Stimulated activated CD8-positive, alpha-beta memory T cell treated with anti-CD3 and anti-CD28 coated beads, Interleukin-7, amount 100 ng/mL, for 4 hours (primary cell): ENCODE measurements at places on chromosomes 5 and 9.

GRCh38 chr5:32325062-32325461 lies 12.3 kb upstream of the MTMR12 start:
- DNase-seq, result no peak

DNA sequence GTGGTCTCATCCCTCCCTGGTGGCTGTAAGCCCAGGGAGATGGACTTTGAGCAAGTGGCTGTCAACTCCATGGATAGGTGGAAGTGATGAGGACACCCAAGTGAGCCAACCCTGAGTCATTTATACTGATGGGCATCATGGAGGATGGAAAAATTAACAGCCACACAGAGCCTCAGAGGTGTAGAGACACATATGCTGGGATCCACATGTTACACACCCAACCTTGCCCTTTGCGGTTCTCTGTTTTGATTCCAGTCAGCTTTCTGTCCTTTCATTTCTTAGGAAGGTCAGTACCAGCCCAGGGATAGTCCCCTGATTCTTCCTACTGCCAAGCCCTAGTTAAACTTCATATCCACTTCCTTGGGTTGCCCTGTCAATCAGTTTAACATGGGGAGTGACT lies 51.9 kb downstream of the PSAT1 start:
- no peak for DNase-seq

DNA sequence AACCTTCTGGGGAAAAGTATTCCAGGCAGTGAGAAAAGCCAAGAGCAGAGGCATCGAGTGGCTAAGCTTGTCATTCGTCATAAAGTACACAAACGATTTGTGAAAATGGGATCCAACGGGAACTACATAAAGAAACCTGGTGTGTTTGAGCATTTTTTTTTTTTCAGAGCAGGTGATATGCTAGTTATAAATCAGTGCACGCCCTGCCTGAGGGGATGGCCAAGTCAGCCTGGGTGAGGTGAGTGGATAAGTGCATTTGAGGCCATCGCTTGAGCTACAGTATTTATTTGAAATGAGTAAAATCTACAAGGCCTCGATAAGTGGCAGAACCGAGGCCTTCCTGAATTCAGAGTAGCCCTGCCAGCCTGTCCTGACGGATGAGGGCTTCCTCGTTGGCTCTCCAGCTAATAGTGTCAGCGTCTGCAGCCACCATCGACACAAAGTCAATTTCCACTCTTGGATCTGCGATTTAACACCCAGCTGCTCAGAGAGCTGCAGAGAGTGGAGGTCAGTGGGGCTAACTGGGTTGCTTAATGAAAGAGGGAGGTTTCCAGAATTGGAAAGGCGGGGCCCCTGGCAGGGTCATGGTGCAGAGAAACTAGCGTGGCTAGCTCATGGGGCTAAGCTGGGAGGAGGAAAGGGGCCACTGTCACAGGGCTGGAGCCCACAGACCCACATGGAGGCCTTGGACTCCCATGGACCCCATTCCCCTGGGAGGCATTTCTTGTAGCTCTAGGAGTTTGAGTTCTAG lies 27.3 kb downstream of the PPARGC1B start:
- DNase-seq, result no peak

DNA sequence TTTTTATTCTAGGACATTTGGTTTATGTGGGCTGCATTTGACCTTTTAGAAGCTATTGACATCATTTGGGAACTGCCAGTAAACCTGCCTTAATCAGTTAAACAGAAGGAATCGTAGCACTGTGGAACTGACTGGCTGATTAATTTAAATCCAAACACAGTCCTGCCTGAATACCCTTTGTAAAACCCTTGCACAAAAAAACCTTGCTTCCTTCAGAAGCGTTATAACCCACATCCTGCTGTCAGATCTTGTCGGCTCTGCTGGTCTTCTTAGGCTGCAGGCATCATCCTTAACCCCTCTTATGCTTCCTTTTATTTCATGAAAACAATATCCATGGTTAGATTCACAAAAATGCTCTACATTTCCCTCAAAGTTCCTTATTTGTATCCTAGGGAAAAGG lies 46.3 kb downstream of the PAM start:
- no peak for DNase-seq

GRCh38 chr9:125904155-125904851 lies 157.1 kb downstream of the PBX3 start:
- no peak for DNase-seq

DNA sequence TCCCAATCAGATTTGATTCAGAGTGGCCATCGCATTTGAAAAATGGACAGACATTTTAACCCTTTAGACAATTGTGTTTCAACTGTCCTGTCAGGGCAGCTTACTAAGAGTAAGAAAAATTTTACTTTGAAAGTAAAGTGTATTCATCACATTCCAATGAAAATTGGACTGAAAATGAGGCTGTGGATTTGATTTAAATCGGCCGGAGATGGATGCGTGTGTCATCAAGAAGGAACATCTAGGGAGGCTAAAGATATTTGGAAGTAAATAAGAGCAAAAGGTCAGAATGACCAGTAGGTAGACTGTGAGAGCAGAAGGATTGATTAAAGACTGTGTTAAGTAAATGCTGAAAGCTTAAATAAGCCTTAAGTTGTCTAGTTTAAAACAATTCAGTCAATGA lies 1.5 kb downstream of the ZCCHC7 start:
- DNase-seq, result no peak

DNA sequence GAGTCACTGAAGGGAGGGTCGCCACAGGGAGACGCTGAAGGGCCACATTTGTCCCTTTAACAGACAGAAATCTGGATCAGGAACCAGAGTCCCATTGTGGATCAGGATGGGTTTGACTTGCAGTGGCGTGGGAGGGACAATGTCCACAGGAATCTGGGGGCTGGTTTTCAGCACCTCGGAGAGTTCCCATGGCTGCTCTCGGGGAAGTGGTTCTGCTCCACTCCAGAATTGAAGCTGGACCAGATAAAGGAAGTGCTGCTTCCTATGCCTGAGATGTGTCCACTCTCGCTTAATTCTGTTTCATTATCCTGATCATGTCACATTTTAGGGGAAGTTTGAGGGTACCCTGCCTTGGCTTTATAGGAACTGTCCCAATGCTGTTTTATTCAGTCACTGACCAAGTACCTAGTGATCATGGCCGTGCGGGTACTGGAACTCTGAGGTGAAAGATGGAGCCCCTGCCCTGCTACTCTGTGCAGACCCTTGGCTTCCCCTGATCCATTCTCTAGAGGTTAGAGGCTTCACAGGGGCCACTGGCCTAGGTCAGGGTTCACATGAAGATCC lies 28.7 kb downstream of the ENHO start:
- DNase-seq, result no peak

- DNase-seq, result no peak
Observed at GRCh38 chr9:87108661-87109060, 161.4 kb upstream of the GAS1 start.

- DNase-seq, result no peak
Observed at GRCh38 chr5:168299372-168299771, 7.9 kb downstream of the WWC1 start.

DNA sequence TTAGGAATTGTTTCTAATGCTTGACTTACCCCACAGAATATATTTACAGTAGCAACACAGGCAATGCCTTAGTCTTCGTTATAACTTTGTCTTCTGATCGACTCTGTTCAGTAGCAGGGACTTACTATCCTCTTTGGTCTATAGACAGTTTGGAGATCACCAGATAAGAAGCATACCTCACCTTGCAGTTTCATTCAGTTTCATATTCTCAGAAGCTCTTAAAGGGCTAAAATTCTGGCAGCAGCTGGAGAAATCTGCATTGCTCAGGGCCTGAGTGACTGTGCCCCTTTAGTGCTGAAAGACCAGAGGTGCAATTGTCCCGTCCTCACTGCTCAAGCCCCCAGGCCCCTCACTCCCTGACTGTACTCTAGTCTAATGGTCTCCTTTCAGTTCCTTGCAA lies 26.0 kb downstream of the ZBTB43 start:
- DNase-seq, result no peak

DNA sequence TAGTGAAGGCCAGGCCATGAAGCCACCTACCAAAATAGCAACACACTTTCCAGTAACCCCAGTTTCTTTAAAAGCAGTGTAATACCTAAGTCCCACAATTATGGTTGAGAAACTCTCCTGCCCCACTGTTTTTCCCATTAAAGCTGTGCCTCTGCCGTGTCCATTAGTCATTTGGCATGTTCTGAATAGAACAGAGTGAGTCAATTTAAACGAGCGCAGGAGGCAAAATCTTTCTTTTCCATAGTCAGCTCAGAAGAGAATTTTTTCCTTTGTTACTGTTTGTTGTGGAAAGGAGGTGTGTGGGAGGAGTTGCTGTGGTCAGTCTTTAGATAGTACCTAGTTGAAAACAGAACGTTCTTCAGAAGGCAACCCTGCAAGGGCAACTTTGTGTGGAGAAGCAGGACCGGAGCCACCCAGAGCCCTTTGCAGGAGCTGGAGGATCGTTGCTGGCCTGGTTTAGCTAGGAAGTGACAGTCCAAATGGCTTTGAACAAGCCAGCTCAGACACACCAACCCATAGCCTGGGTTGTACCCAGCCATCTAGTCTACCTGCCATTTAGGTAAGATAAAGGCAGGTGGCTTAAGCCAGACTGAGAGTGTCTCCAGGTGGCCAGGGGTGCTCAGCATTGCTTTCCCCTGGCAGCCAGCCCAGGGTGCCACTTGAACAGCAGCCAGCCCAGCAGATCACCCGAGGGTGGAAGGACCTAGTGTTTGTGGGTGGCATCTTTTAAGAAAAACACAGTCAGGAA lies 30.4 kb downstream of the GADD45G start:
- DNase-seq, result no peak

- DNase-seq, result no peak
Observed at GRCh38 chr5:167294882-167295680, 996.4 kb upstream of the WWC1 start.

- DNase-seq, result no peak
Observed at GRCh38 chr9:14348123-14348372, 34.1 kb upstream of the NFIB start.

- no peak for DNase-seq
Observed at GRCh38 chr9:92640398-92641091, 29.4 kb downstream of the IPPK start.

- DNase-seq, result no peak
Observed at GRCh38 chr9:137705443-137705863, 86.6 kb downstream of the EHMT1 start.

DNA sequence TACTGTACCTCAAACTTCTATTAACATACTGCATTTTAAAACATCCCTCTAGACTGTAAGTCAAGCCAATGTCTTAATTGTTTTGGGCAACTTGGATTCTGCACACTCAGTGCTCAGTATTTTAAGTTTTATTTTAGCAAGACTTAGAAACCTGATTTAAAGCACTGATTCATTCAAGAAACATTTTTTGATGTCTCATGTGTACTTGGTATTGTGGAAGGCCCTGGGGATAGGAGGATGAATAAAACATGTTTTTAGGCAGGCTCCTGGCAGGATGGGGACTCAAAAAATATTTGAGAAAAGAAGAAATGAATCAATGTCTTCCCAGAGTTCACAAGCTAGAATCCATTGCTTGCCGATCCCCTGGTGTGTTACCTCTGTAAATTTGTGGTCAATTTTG lies 334.0 kb upstream of the PUM3 start:
- DNase-seq, result no peak

GRCh38 chr9:71936066-71936465 lies 24.6 kb downstream of the C9orf85 start:
- DNase-seq, result no peak

GRCh38 chr5:111670826-111671492 lies 86.0 kb downstream of the NREP start:
- no peak for DNase-seq

DNA sequence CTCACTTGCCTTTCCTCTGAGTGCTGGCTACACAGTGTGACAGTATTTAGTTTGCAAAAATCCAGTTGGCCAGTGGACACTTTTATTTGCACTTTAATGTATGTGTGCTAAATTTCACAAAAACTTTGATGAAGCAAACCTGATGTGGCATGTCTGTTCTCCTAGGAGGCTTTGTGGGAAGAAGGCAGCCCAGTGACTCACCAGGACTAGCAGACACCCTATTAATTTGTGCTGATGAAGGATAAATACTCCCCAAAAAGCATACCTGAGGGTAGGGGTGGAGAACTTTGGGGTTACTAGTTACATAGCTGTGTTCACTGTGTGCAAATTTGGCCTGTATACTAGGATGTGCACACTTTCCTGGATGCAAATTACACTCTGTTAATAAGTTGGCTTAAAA lies 39.3 kb upstream of the IPPK start:
- DNase-seq, result no peak

GRCh38 chr9:18495065-18495464 lies 21.1 kb downstream of the ADAMTSL1 start:
- no peak for DNase-seq

GRCh38 chr5:78908173-78909061 lies 76.7 kb downstream of the ARSB start:
- no peak for DNase-seq

DNA sequence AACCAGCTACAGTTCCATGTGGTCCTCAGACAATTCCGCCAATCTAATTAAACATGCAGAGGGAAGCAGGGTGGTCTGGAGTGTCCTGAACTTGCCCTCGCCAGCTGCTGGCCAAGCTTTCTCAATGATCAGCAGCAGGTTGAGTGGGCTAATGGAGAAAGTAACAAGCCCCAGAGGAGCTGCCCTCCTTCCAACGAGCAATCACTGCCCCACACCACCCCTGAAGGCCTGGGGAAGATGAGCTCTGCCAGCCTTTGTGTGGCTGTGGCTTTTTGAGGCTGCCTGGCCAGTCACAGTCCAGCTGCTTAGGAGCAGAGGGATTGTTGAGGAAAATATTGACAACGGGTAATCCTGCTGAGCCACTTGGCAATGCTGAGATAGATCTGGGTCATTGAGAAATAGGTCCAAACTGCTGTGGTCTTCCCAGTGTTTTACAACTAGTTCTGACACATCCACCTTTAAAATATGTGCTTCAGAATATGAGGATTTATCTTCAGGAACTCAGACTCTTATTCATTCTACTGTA lies 107.3 kb downstream of the CD180 start:
- DNase-seq, result no peak

- DNase-seq, result no peak
Observed at GRCh38 chr9:95325221-95325620, 7.7 kb upstream of the FANCC start.

- DNase-seq, result no peak
Observed at GRCh38 chr9:5852987-5853386, 20.1 kb upstream of the ERMP1 start.

- no peak for DNase-seq
Observed at GRCh38 chr5:148928141-148928540, 101.7 kb downstream of the ADRB2 start.

GRCh38 chr9:134205672-134206310 lies 41.4 kb upstream of the RNU6ATAC start:
- no peak for DNase-seq

- DNase-seq, result no peak
Observed at GRCh38 chr5:39331861-39332381, 32.4 kb downstream of the C9 start.

DNA sequence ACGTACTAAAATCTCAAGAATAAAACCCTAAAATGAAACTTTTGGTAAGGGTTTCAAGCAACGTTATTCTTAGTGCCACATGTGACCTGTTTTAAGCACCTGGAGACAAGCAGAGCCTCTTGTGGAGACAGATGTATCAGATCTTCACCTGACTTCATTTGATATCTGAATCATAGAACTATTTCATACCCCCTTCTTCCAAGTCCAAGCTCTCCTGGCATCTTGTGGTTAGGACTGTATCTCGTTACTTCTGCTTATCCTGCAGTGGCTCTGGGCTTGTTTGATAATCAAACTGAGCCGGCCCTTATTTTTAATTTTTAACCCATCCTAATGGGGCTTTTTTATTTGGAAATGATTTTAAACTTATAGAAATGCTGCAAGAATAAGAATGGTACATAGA lies 11.1 kb upstream of the FSD1L start:
- no peak for DNase-seq

GRCh38 chr5:39199335-39199734 lies 20.0 kb downstream of the FYB1 start:
- no peak for DNase-seq

- no peak for DNase-seq
Observed at GRCh38 chr5:126615286-126615685, 14.5 kb downstream of the PHAX start.
